ENCODE measurements at places on chromosomes 12 and 14. TPM values are rescaled to one million over a fixed set of nuclear protein-coding genes. Genes with fewer than 3 reads are reported as not detected.

The PGF gene
- total RNA-seq, result 8.6 TPM

The DHRS2 gene
- not detected for total RNA-seq

The INHBE gene
- total RNA-seq, result not detected

The TSPAN19 gene
- total RNA-seq, result not detected

The SLC39A5 gene
- 0.31 TPM for total RNA-seq

The RPS29 gene
- total RNA-seq, result 4,272 TPM

The TEX52 gene
- total RNA-seq, result not detected

The ESYT1 gene
- 152 TPM for total RNA-seq

The SDSL gene
- total RNA-seq, result 0.31 TPM

The VSIG10 gene
- 17.3 TPM for total RNA-seq

The SLC17A8 gene
- 3.2 TPM for total RNA-seq

The FAM90A1 gene
- total RNA-seq, result not detected

The B3GNT4 gene
- total RNA-seq, result 0.41 TPM

The ACVRL1 gene
- total RNA-seq, result 82.7 TPM

GRCh38 chr14:100896369-100897060 is 7.0 kb downstream of the RTL1 start:
- peak; percentile 55 for DNase-seq

DNA sequence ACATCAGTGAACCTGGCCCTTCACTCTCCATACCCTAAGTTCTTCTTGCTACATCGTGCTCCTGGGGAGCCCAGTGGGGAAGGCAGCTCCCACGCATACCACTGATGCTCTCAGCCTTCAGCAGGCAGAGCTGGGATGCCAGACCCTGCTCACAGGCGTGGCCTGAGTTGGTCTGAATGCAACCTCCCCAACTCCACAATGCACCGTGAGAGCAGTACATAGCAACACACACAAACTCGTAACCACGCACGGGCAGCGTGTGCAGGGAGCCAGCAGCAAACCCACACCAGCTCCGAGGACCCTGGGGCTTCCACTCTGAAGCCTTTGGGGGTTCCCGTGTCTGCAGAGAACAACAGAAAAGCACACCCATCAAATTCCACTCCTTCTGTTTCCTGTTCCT is 37.3 kb downstream of the ANO2 start:
- no peak for DNase-seq

- no peak for DNase-seq
Measured at GRCh38 chr12:93601591-93601990, 29.1 kb downstream of the SOCS2 start.

GRCh38 chr12:57552835-57553313 is 3.0 kb downstream of the KIF5A start:
- DNase-seq, result no peak

- peak; percentile 70 for DNase-seq
Measured at GRCh38 chr12:2341051-2341751, 288.4 kb downstream of the CACNA1C start.

DNA sequence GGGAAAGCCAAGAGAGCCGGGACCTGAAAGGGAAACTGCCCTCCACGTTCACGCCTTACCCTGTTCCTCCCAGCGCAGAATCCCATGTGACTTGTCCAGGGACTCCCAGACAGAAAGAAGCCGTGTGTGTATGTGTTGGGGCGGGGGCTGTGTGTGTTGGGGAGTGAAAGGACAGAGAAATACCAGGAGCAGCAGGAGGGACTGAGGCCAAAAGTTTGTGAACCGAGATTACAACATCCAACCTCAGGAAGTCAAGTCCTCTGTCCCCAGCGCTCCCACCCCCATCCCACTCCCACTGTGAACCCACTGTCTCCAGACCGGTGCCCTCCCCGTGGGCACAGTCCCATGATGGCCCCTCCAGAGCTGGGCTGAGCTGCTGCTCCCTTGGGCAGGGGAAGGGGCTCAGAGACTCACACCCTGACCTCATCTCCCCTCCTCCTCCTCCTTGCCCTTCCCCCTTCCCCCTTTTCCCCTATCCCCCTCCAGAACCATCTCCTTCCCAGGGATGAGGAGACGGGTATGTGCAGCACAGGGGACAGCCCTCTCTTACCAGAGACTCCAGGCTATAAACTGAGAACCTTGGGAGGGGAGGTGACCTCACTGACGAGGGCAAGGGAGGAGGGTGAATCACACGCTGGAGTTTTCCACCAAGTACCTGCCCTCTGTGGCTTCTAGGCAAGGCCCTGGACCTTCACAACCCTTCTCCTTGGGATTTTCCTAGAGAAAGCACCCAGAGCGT is at the start of gene SLC6A12:
SLC6A12 (minus strand) TSS at position 155 of the 739 bp plus-strand sequence. CDS start 4,171 bp downstream, outside the sequence.
- no peak for DNase-seq

DNA sequence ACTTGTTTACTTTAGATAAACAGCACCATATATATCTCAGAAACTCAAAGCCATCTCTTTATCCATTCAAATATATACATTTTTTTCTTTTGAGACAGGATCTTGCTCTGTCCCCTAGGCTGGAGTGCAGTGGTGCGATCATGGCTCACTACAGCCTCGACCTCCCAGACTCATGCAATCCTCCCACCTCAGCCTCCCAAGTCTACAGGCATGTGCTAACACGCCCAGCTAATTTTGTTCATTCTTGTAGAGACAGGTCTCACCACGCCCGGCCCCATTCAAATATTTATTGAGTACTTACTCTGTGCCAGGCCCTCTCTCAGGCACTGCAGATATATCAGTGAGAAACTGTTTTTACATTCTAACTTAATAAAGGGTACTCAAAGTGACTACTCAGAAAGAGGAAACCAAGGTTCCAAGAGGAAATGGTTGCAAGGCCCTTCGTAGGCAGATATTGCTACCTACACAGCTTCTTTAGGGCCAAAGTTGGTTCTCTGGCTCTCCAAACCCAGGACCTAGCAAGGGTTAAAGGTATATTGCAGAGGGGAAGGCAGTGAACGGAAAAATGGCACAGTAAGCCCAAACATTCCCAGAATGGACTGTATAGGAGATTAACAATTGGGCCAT is 2.9 kb downstream of the ATXN3 start:
- DNase-seq, result no peak

GRCh38 chr12:116395396-116395795 is 117.9 kb upstream of the MED13L start:
- DNase-seq, result no peak

GRCh38 chr12:123966596-123966995 is 6.0 kb downstream of the CCDC92 start:
- no peak for DNase-seq

- DNase-seq, result peak; percentile 94
Measured at GRCh38 chr12:69897744-69898143, 72.7 kb downstream of the MYRFL start.

DNA sequence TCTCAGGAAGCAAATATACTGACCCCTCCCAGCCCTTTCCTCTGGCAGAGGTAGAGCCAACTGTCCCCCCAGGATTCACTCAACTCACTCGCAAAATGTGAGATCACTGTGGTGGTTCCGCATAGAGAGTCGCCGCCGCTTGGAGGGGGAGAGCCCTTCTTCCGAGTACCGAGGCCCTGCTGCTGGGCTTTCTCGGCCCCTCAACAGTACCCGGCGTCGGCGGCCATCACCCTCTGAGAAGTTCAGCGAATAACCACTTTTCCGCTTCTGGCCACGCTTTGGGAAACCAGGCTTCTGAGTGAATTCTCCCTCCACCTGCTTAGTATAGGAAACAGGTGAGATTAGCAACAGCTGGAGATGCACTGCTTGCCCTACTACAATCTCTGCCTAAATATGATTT is 31.1 kb downstream of the BAZ2A start:
- no peak for DNase-seq

- DNase-seq, result no peak
Measured at GRCh38 chr14:47022721-47023120, 371.1 kb upstream of the RPL10L start.

GRCh38 chr12:104695453-104696148 is 238.9 kb downstream of the CHST11 start:
- peak; percentile 32 for DNase-seq

DNA sequence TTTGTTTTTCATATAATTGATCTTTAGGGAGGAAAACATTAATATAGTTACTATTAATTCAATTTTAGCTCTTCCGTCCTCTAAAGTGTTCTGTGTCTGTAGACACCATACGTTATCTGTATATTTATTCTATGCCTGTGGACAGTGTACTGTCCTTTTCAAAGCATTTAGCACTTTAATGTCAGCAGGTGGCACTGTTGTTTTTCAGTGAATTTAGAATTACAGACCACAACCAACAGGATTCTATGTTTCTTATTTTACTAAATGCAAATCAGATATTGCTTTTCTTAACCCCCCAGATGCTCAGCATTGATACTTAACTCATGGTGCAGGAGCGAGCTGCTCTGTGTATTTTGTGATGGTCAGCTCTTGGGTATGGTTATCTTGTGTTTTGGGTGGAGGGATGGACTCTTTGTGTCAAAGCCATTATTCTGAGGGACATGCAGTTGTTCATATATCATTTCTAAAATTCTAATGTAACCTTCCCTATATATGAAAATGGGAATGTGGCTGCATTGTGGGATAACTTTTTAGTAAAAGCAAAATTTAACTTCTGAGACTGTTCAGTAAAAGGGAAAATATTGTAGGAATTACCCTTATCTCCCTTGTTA is 65.2 kb downstream of the PAPOLA start:
- peak; percentile 74 for DNase-seq

DNA sequence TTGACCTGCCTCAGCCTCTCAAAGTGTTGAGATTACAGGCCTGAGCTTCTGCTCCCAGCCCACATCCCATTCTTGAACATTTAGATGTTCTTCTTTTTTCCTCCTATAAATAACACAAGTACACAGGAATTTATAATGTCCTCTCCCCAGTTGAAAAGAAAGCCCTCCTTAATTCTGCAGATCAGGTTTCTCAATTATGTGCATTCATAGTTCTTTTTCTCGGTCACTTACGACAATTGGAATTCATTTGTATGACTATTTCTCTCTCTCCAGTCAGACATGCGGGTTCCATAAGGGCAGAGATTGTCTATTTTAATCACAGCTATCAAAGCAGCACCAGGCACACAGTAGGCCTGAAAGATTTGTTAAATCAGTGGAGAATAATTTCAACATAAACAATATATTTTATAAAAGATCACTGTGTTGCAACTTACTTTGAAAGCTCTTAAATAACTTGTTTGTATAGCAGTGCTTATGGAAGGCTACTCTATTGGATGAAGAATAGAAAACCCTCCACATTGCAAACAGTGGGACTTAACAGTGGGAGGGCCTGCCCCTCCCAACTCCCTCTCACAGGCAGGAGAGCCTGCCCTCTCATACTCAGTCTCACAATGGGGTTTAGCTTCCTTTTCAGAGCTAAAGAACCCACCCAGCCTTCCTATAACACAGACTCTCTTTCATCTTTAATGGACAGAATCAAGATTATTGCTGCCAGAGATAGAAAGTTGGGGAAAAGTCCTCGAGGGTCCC is 84.1 kb upstream of the TRAF3 start:
- DNase-seq, result peak; percentile 22

DNA sequence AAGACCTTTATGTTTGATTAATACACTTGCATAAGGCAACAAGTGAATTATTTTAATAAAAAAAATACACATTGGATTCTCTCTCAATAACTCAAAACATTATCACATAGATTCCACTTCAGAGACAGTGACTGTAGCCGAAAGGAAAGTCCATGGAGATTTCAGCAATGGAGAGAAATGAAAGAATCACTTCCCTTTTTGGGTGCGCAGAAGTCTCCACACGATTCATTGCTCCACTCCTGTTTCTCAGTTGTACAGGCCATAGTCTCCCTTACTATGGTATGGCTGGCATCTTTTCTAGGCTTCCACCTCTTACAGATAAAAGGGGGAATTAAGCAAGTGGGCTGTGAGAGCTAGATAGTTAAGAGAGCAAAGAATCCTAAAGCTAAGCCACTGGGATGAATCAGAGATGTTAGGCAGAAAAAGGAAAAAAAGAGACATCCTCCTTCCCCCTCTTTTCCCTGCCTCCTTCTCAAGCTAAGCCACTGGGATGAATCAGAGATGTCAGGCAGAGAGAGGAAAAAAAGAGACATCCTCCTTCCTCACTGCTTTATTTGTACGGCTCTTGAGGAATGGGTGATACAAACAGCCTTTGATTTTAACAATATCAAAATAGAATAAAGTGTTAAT is 16.3 kb downstream of the ST8SIA1 start:
- no peak for DNase-seq

DNA sequence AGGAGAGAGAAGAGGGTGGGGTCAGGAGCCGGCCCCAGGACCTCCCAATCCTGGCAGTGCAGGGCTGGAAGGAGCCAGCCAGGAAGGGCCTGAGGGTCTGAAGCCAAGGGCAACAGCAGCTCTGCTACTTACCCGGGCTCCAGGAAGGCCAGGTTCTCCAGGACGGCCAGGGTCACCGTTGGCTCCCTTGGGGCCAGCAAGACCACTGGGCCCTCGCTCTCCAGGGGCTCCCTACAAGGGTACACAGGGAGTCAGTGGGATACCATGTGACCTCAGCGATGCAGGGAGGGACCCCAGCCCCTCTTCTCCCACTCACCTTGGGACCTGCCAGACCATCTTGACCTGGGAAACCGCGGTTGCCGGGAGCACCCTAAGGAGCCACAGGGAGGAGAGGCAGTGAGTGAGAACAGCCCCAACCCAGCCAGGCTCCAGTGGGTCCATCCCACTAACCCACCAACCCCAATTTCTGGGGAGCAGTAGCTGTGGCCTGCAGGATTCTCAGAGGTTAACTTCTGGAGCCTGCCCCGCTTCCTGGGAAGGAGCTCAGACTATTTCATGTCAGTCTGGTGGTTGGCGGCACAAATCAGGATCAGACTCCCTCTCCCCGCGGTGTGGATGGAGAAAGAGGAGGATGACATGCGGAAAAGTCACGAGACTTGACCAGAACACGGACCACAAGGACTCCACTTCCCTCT is 18.5 kb downstream of the COL2A1 start:
- DNase-seq, result no peak

- DNase-seq, result peak; percentile 19
Measured at GRCh38 chr14:73662487-73662943, 17.7 kb downstream of the DNAL1 start.

DNA sequence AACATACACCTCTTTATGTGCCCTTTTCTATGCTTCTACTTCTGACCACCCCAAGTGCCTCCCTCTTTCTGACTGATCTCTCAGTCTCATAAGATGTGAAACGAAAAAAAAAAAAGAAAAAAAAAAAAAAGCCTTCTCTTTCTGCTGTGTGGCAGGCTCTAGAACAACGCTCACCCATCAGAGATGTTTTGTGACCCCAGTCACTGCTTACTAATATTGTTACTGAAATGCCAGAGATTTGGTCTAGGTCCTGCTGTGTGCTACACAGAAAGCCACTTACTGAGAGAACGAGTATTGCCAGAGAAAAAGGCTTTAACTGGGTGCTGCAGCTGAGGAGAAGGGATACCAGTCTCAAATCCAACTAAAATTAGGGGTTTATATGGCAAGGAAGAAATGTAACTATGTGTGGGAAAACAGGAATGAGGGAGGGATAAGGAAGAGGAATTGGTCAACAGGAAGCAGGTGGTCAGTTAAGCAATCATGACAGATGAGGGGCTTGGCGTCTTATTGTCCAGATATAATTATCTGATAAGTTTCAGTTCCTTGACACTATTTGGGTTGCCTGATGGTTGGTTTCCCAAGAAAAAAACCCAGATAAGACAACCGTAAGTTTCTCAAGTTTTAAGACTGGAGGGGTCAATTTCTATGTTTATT is 149.0 kb downstream of the NAV3 start:
- no peak for DNase-seq

- no peak for DNase-seq
Measured at GRCh38 chr14:89036371-89036770, 211.9 kb downstream of the TTC8 start.

Measured in tongue (tissue), 3 donors.